ENCODE measurements at places on chromosomes 3 and 15. TPM values are rescaled to one million over a fixed set of nuclear protein-coding genes. Genes with fewer than 3 reads are reported as not detected.

THRB gene
- total RNA-seq = not detected

OR5K2 gene
- total RNA-seq = not detected

RAB6B gene
- total RNA-seq = 0.81 TPM

ZNF148 gene
- 40.9 TPM for total RNA-seq

DNA sequence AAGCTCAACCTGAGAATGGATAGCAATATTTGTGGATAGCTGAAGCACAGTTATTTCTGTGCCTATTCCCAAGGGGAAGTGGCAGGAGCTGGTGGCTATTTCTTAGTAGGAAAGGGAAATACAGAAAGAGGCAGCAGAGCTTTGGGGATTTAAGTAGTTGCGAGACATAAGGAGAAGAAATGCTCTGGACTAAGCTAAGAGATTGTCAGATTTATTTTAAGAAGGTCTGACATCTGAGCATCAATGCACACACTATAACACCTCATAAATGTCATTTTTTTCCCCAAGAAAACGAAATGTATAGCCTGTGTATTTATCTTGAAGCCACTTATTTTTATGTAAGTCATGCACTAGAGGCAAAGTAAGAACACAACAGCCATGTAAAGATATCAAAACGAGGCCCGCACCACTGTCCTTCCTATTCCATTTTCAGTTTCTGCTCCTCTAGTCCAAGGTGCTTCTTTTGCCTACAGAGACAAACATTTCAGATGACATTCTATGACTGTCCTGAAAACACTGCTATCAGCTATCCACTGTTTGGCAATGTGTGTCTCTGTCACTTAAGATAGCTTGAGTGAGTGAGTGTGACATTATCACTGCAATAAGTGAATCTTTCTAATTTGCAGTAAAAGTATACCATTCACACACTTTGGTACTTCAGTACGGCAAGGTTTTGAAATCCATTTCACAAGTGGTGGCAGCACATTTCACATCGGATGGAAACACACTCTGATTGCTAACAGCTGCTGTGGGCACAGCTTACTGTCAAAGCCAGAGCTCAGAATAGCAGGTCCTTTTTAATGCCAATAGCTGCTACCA is 62.7 kb upstream of the ICE2 start:
- DNase-seq = peak; percentile 82

GPR171 gene
- 66.1 TPM for total RNA-seq

ZPLD1 gene
- total RNA-seq = not detected

GP5 gene
- total RNA-seq = not detected

DNA sequence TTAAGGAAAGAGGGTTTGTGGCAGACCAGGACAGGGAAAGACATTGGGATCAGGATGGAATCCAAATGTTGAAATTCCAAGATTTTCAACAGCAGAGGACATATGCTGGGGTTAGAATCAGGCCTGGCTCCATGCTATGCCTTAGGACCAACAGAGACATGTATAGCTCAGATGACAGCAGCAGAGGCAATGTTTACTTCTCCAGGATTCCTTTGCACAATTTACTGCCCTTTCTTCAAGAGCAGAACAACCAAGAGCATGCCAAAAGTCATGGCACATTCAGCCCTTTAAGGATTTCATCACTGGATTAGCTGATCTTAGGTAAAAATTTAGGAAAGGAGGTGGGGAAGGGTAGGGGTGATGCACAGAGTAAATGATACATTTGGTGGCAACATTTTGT is 69.6 kb upstream of the GSK3B start:
- DNase-seq = no peak

DNA sequence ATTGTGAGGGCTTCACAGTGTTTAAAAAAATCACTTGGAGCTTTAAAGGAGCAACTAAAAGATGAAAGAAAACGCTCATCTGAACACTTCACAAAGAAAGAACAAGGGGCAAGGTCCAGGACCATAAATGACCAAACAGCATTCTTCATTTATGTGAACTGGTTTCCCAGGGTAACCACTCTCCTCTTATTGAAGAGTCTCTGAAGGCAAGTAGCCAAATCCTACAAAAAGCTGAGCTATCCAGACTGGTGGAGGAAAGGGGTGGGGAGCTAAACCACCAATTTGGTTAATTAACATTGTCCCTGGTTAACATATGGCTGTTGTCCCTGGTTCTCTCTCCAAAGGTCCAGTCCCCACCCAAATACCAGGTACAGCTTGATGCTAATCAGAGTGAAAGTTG is 58.1 kb downstream of the OSBPL10 start:
- DNase-seq = no peak

GRCh38 chr15:31341071-31341470 is 14.4 kb downstream of the KLF13 start:
- no peak for DNase-seq

- no peak for DNase-seq
These were observed 437.3 kb downstream of the NSUN3 start for GRCh38 chr3:94500146-94500545.

DNA sequence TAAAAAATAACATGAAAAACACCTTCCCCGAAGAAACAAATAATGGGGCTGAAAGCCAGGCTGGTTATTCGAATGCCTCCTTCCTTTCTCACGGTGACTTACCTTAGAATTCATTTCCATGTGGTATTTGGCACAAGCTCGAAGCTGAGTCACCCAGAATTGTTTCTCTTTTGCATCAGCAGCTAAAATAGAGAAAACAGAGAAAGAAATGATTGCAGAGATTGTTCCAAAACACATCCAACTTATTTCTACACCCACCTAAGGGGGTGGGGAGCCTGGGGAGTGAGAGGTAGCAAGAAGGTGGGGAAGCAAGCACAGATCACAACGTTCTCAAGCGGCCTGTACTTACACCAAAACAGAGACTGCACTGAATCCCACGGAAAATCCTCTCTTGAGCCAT is 104.7 kb downstream of the OSBPL10 start:
- no peak for DNase-seq

DGKG gene
- 7.5 TPM for total RNA-seq

DNA sequence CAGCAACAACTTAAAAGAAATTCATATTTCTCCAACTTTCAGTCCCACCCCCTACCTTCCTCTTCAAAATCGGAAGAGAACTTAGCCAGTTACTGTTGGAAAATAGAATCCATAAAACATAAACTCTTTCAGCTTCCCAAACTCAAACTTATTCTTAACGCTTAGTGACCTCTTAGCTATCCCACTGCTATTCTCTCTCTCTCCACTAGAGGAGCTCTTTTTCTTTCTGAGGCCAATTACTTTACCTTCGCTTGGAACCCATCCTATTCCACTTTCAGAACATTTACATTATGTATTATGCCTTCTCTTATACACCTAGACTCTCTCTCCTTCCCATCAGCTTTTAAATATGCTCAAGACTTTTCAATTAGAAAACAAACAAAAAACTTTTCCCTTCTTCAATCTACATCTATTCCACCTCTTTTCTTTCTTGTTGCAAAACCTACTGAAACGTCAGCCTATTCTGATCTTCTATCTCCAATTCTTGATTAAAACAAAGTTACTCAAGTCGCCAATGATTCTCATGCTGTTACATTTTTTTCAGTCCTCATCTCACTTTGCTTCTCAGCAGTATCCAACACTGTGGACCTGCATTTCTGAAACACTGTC is 13.4 kb upstream of the GHSR start:
- DNase-seq = no peak

SPTBN5 gene
- 1.1 TPM for total RNA-seq

Measured in natural killer cell treated with Interleukin-12 subunit alpha and Interleukin-12 subunit beta and Interleukin-15 and Interleukin-18, amount 100 ng/mL, for 72 hours (primary cell).